Mesothelial cell of epicardium (in vitro differentiated cells): ENCODE measurements at places on chromosomes 6 and 20.

DNA sequence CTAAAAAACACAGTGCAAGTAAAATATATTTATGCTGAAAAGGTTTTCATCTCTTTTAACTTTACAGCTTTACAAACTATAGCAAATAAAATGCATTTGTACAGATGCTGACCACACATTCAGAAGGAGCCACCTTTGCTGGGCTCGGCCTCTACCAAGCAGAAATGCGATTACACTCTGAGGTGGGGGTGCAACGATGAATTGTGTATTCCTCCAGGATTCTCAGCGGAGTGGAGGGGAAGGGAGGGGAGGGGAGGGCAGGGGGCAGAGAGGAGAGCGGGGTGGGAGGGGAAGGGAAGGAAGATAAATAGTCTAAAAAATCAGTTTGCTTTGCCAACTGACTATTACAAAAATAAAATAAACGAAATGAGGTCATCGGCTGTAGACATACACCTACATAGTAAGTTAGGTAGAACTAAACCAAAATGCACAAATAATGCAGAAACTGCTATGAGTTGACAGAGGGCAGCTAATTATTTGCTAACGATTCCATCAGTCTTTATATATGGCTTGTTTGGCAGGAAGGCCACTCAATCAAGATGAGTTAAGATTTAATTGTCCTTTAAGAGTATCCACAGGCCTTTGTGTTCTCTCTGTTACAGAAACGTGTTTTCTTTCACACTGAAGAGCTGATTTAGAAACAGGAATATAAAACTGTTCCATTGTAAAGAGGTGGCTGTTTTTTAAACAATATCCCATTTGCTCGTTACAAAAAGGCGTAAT lies 90.1 kb downstream of the TAF4 start:
- peaks cover 26% of the 10 kb centered on the region for H3K36me3 ChIP-seq
- no peaks in the 10 kb centered on the region for H3K4me1 ChIP-seq
- no peak overlapping the region for H3K27ac ChIP-seq
- no peaks in the 10 kb centered on the region for H3K27me3 ChIP-seq
- no peak overlapping the region for H3K4me3 ChIP-seq

DNA sequence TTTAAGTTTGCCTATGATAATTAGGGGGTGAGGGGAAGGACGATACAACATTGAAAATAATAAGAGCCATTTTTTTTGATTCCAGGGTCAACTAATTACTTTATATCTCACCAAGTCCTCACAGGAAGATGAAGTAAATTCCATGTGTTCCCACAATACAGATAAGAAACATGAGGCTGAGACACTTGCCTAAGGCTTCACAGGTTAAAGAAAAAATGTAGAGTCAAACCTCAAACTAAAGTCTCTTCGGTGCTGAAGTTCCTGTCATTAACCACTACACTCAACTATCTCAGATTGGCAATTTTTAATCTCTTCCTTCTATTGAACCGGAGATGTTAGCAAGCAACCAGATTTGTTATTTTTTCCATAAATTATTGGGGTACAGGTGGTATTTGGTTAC lies 33.0 kb downstream of the MRAP2 start:
- DNase-seq, result no peak
- peaks cover 11% of the 10 kb centered on the region for H3K36me3 ChIP-seq
- H3K27me3 ChIP-seq, result no peaks in the 10 kb centered on the region
- H3K4me1 ChIP-seq, result peaks cover 32% of the 10 kb centered on the region
- H3K27ac ChIP-seq, result peak overlapping the region; percentile 68
- H3K4me3 ChIP-seq, result no peak overlapping the region

GRCh38 chr6:164570801-164571200 lies 738.6 kb downstream of the C6orf118 start:
- no peak overlapping the region for H3K27ac ChIP-seq
- H3K4me1 ChIP-seq, result peaks cover 3% of the 10 kb centered on the region
- no peak overlapping the region for H3K4me3 ChIP-seq
- no peaks in the 10 kb centered on the region for H3K27me3 ChIP-seq
- H3K36me3 ChIP-seq, result no peaks in the 10 kb centered on the region

DNA sequence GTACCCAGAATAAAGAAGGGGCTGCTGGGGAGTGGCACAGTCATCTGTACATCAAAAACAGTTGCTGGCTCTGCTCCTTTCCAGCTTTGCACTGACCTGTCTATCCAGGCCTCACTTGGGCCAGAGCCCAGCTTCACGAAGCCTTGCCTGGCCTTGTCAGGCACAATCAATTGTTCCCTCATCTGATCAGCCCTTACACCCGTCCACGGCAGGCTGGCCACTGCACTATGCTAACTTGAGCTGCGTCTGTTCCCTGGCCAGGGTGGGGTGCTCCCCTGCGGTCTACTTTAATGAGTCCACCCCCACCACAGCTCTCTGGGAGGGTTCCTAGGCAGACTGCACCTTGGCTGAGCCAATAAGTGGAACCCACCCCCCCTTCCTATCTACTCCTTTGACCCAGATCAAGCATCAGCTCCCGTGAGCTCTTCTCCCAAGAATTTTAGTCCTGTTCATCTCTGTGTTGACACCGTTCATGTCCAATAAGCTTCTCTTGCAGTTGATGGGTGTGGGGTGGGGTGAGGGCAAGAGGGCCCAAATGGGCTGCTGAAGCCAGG lies 74.3 kb upstream of the MLN start:
- H3K4me3 ChIP-seq, result no peak overlapping the region
- peaks cover 4% of the 10 kb centered on the region for H3K4me1 ChIP-seq
- DNase-seq, result no peak
- no peaks in the 10 kb centered on the region for H3K36me3 ChIP-seq
